NCI-H524 (cell line): ENCODE measurements at places on chromosomes 1 and 21.

- no peak for DNase-seq
These were observed 7.9 kb downstream of the WASF2 start for GRCh38 chr1:27481994-27482620.

GRCh38 chr1:3623441-3624199 lies 1.2 kb upstream of the TPRG1L start:
- DNase-seq = no peak

DNA sequence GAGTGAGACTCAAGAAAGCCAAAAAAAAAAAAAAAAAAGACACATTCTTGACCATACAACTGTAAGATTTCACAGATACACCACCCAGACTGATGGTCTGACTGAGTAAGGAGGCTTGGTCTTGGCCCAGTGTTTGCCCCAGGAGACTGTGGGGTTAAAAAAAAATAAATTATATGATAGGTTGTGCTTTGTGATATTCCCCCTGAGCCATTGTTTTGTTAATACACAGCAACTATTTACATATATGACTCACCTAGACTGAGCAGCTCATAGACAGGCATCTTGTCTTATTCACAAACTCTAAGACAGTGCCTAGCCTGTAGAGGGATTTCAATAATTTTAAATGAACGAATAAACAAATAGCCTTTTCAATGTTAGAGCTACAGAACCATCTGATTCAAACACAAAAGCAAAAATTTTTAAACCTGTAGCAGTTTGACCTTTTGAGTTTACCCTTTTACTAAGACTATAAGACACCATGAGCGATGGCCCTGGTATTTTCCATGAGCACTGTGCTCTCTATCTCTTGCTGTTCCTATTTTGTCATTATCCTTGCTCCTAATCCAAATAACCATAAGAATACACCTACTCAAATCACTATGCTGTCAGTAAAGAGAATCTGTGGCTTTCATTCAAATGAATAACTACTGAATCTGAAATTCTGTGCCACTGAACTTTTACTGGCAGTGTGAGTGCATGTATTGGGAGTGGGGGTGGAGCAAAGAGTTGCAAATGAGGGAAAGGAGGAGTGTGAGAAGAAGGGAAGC lies 199.4 kb upstream of the PTBP2 start:
- no peak for DNase-seq

DNA sequence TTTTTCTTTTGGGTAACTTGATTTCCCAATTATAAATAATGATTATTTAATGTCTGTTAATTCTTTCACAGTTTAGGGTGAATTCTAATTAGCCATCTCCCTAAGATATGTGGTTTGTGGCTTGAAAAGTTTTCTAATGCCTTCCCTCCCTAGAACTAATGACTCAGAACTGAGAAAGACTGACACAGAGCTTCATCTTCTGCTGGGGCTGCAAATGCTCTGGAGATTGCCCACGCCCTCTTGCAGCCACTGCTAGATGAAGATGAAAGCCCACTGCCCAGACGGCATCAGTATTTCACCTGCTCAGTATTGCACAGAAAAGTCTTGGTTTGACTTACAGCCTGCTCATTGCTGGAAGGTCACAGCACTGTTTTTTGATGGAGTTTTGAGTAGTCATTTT lies 101.5 kb downstream of the ST6GALNAC3 start:
- DNase-seq = no peak

DNA sequence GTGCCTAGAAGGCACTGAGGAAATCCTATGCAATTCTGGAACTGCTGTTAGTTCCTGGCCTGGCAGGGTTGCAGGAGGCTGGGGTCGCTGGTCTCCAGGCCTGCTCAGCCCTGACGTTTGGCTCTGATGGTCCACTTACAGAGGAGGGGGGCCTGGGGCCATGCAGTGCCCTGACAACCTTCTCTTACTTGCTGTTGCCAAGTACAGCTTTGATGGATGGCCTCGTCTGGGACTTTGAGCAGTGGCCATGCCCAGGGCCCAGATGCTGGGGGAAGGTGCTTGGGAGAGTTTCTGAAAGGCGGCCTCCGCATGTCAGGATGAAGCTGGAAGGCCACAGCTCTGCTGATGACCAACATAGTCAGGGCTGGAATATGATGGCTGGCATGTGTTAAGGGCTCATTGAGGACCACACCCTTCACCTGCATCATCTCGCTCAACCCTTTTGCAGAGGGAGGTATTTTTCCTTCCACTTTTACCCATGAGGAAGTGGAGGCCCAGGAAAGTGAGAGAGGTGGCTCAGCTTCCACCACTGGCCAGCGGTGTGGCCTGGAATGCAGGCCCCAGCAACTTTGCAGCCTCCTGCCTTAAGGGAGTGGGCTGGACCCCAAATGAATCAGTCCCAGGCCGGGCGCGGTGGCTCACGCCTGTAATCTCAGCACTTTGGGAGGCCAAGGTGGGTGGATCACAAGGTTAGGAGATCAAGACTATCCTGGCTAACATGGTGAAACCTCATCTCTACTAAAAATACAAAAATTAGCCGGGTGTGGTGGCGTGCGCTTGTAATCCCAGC lies 34.7 kb upstream of the LRRC3 start:
- no peak for DNase-seq

DNA sequence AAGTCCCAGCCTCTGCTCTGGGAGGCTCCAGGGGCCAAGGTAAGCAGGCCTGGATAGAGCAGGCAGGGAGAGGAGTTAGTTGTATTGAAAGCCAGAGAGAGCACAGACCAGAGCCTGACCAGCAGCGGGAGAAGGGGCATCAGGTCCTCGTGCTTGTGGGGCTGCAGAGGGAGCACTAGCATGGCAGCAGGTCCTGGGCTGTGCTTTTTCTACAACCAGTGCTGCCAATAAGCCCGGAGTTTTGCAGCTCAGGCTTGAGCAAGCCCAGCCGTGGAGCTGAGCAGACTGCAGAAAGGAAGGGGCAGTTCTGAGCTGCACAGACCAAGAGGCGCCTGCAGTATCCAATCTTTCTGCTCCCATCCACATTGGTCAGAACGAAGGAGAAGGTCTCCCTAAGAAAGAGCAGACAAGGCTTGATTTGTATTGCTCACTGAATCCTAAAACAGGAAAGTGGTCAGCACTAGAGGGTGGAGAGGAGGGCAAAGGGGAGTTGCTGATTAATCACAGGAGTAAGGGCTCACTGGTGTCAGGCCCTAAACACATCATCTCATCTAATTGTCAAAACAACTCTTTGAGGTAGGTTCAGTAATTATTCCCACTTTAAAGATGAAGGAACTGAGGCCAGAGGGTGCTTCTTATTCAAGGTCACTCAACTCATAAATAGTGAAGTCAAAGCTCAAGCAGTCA lies 2.7 kb downstream of the DENND2D start:
- DNase-seq = peak; percentile 6

DNA sequence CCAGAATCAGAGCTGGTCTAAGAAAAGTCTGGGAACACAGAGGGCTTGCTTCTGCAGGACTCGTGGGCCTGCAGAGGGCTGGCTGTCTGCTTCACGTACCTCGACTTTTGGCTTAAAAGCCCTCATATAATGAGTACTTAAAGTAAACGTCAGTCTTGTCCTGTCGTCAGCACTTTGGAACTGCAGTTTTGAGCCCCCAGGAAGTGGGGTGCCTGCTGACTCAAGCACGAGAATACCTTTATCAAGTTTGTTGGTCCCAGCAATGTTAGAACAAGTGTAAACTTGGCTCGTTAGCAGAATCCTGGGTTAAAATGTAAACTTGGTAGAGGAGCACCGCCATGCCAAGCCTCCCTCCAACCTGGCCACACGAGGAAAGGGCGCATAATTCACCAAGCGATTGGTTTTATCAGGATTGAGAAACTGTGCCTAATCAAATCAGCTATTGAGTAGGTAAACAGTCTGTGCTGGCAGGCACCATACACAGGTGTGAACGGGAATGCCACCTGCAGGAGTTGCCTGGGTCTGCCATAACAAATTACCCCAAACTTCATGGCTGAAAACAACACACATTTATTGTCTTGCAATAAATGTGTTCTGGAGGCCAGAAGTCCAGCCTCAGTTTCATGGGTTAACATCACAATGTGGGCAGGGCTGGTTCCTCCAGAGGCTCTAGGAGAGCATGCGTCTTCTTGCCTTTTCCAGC lies 45.0 kb upstream of the FHAD1 start:
- no peak for DNase-seq

GRCh38 chr1:241203817-241204216 lies 153.2 kb downstream of the RGS7 start:
- no peak for DNase-seq

- no peak for DNase-seq
These were observed 145.4 kb downstream of the C1orf21 start for GRCh38 chr1:184532199-184532598.

DNA sequence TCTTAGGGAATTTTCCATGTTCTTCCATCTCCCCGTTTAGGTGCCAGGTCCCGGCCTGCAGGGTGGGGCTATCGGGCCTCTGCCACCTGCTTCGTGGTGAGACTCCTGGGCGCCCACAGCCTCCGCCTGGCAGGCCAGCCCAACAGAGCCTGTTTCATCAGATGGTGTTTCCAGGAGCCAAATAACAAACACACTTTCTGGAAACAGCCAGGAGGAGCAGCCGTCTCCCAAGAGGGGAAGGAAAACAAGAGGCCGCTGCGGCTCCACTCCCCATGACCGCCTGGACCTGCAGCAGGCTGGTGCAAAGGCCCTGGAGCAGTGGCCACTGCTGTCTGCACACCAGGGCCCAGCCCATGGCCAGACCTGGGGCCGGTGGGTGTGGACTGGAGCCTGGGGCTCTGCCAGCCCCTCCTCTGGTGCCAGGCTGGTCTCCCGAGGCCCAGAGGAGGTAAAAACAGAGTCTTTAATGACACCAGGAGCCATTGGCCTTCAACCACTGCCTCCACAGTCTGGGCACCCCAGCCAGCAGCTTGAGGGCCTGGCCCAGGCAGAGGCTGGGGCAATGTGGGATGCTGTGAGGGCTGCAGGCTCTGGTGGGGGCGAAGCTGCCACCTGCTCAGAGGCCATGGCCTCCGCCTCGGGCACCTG lies 55.0 kb downstream of the SLX9 start:
- no peak for DNase-seq

- DNase-seq = no peak
These were observed 37.7 kb upstream of the ASPM start for GRCh38 chr1:197184190-197184589.

GRCh38 chr1:27141266-27142003 lies 13.5 kb downstream of the SLC9A1 start:
- no peak for DNase-seq

DNA sequence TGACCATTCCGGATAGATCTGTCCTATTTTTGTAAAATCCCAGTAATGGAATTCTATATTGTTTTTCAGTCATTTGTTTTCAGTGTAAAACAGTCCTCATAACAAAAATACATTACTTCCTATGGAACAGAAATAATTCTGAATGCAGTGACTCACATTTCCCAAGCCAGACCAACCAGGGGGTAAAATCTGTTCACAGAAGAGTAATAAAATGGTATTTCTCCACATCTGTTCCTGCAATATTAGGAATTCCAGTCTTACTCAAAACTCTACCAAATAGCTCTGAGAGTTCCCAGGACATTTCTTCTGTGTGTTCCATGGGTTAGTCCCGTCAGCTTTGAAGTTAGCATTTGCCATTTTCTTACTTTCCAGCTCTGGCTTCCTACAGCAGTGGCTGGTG lies 2.6 kb upstream of the DDR2 start:
- DNase-seq = no peak

- DNase-seq = no peak
These were observed 74.7 kb downstream of the KIFAP3 start for GRCh38 chr1:169999761-170000160.

DNA sequence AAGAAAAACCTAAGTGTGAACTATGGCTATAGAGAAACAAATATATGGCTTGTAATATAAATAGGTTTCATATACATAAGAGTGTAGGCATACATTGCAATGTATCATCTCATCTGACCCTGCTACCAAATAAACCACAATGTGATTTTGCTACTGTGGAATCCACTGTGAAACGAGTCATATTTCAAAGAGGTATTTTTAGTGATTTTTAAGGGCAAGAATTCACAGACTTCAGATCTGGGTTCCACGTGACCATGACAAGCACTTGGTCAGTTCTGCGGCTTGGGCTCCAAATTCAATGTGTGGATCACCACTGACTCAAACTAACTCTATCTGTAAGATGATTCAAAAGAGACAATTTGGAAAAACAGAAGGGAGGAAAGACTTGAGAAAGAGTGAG lies 147.0 kb upstream of the ERG start:
- no peak for DNase-seq

DNA sequence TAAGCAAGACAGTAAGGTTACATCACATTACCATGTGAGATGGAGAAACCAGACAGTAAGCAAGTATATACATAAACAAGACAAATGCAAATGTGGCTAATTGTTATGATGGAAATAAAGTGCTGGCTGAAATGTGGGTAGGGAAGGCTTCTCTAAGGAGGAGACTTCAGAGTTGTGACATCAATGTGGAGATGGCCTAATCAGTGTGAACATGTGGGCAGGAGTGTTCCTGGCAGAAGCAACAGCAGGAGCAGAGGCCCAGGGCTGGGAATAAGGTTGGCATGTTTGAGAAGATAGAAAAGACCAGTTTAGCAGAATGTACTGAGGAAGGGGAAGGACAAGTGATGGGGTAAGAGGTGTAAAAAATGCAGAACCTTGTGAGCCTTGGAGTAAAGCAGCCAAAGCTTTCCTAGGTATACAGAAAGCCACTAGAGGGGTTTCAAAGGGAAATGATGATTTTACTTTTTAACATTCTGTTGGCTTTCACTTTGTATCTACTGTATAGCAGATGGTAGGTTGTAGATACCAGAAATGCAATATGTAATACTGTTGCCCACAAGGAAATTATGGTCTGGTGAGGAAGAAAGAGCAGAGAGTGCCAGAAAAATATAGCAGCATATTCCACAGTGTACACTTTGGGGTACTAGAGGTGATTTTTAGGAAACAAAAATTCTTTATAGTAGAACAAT lies 197.4 kb downstream of the FGGY start:
- DNase-seq = no peak

GRCh38 chr1:160774886-160775719 lies 20.9 kb upstream of the LY9 start:
- no peak for DNase-seq

- peak; percentile 28 for DNase-seq
These were observed 93.4 kb upstream of the SOD1 start for GRCh38 chr21:31566064-31566463.

- no peak for DNase-seq
These were observed 1.1 kb downstream of the ADIPOR1 start for GRCh38 chr1:202956969-202957368.

DNA sequence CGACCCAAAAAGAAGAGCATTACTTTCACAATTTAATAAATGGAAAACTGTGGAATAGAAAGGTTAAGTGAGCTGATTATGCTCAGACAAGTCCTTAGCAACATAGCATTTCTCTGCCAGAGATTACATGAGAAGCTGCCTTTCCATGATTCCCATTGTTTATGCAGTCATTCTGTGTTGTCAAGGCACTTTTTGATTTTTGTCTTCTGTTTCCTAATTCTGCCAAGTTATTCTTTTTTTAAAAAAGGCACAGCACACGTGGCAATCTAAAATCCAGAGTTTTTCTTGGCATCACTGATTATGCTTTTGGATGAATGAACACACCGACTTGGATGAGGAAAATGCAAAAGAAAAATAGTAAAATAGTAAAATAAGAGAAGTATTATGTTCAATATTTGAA lies 185.0 kb downstream of the RGS7 start:
- no peak for DNase-seq

- DNase-seq = no peak
These were observed 21.5 kb downstream of the CDC73 start for GRCh38 chr1:193143285-193143684.
